ENCODE measurements at places on chromosomes 11 and 22.
A peak's percentile ranks its signal among the peaks of the same experiment; 100 is the strongest.

- no peak for DNase-seq
Observed at GRCh38 chr22:38191055-38191454, 9.4 kb upstream of the PLA2G6 start.

DNA sequence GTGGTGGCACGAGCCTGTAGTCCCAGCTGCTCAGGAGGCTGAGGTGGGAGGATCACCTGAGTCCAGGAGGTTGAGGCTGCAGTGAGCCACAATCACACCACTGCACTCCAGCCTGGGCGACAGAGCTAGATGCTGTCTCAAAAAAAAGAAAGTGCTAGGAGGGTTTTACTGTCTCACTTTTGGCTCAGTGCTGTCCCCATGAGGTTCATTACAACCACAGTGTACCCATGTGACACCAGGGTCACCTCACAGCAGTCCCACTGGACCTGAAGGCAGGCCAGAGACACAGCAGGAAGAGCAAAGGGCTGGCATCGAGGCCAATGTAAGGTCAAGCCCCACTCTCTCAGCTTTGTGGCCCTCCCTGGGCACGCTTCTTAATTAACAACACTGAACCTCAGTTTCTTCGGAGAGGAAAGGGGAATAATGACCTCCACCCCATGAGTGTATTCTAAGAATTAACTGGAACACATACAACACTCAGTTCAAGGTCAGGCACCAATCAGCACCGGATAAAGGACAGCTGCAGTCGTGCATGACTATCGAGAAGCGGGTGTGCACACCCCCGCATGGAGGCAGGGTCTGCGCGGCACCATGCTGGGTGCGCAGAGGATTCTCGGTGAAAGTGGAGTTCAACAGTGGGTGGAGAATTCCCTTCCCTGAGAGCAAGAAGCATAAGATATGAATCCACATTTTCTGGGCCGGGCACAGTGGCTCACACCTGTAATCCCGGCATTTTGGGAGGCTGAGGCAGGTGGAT lies 30.9 kb upstream of the BAIAP2L2 start:
- DNase-seq, result no peak

DNA sequence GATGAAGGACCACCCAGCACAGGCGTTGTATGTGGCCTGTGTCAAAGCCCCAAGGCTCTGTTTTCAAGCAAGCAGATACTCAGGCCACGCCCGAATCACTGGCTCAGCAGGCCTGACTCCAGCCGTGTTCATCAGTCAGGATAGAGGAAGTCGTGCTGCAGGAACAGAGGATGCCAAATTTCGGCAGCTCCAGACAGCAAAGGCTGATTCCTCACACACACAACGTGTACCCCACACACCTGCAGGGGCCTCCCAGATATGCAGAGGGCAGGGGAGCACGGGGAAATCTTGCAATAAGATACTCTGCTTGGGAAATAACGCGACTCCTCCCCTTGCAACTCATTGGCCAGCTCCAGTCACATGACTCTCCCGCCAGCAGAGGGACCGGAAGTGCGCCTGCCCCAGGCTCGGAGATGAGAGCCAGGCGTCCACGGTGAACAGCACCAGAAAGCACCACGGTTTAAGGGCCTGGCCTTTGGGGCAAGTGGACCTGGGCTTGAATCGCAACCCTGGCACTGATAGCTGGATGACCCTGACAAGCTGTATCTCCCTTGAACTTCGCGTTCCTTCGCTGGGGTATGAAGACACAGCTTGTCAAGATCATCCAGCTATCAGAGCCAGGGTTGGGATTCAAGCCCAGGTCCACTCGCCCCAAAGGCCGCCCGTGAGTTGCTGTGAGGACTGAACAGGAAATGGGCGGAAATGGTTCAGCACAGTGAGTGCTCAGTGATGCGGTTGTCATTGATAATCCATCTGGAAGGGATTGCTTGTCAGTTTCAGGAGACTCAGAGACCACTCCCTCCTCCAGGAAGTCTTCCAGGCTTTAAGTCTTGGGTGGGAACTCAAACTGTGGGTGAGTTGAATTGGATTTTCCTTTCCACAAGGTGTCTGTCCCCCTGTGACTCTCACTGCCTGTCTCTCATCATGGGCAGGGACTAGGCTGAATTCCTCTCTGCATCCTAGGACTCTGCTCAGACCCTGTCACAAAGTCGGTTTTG lies 88.5 kb downstream of the MYEOV start:
- DNase-seq, result no peak

DNA sequence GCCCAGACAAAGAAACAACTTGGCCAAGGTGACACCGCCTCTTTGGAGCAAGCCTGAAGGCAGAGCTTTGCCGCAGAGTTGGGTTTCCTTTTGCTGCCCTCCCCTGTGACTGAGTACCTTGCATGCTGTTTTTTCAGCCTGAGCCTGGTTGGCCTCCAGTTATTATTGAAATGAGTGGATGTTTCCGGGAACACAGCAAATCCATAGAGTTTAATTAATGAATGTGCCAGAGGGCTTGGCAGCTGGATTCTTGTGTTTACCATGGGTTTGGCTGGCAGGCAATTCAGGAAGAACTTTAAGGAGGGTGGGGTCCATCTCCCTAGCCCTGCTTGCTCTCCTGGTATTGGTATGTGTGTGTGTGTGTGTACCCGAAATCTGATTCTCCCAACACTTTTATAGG lies 65.6 kb upstream of the CRYBB3 start:
- DNase-seq, result no peak

- DNase-seq, result peak; percentile 47
Observed at GRCh38 chr22:40487663-40488249, 117.4 kb downstream of the SGSM3 start.

GRCh38 chr22:45911601-45912271 lies 65.2 kb downstream of the WNT7B start:
- no peak for DNase-seq

DNA sequence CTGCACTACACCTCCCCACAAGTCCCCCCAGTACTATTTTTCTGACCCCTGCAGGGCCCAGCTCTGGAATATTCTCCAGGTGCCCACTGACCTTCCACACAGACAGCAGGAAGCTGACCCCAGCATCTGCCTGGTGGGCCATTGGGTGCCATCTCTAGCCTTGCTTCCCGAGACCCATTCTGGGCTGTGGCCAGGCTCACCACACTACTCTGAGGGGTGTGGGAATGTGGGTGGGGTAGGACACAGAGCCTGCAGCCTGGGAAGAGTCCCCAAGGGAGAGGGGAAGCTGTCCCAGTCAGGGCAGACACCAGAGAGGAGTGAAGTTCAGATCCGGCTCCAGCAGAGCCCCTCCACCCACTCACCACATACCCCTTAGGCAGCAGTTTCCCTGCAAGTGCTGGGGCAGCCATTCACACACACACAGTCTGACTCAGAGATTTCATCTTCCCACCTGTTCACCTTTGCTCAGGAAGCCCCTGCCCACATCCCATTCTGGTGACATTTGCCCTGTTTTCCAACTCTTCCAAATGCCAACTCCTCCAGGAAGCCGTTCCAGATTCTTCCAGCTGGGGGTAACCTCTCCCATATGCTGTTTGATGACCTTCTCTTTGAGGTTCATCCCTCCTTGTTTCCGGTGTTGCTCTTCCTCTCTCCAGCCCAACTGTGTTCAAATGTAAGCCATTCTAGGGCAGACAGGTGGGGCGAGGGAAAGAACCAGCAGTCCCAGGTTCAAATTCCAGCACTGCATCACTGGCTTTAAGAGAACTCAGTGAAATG lies 1.9 kb downstream of the SLCO2B1 start:
- no peak for DNase-seq

DNA sequence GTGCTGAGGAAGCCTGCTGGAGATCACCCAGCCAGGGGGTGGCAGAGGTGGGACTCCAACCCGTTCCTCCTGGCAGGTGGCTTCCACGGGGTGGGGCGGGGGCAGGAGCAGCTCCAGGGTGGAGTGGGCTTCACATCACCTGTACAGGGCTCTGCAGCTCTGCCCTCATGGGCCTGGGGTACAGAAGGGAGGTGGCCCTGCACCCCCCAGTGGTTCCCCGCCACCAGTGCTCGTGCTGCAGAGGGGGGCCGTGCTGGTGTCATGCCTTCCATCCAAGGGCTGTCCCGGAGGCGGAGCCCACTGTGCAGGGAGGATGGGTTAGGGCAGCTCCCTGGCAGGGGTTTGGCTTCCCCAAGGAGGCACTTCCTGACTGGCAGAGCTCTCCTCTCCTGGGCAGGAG lies 76.4 kb upstream of the SHISAL1 start:
- DNase-seq, result no peak

GRCh38 chr11:9861860-9862725 lies 198.2 kb downstream of the SWAP70 start:
- peak; percentile 71 for DNase-seq

GRCh38 chr11:132943357-132943705 lies 589.0 kb downstream of the OPCML start:
- DNase-seq, result no peak

GRCh38 chr11:111465400-111465799 lies 46.8 kb downstream of the BTG4 start:
- DNase-seq, result peak; percentile 48

DNA sequence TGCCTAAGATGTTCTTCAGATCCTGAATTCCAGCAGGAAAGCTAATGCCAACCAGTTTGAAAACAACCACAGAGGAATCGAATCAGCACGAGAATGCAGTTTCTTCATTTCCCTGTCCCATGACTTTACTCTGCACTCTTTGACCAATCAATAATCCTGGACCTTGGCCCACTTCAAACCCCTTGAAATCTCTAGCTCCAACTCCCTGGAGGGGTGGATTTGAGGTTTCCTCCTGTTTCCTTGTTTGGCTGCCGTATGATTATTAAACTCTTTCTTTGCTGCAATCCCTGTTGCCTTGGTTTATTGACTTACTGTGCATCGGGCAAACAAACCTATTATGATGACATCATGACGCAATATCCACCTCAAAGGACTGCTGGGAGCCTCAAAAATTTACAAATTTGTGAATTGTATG lies 109.3 kb downstream of the FBXO7 start:
- no peak for DNase-seq

GRCh38 chr11:20066783-20067156 lies 93.5 kb downstream of the DBX1 start:
- DNase-seq, result no peak

- DNase-seq, result no peak
Observed at GRCh38 chr11:94775567-94776327, 7.6 kb downstream of the AMOTL1 start.

DNA sequence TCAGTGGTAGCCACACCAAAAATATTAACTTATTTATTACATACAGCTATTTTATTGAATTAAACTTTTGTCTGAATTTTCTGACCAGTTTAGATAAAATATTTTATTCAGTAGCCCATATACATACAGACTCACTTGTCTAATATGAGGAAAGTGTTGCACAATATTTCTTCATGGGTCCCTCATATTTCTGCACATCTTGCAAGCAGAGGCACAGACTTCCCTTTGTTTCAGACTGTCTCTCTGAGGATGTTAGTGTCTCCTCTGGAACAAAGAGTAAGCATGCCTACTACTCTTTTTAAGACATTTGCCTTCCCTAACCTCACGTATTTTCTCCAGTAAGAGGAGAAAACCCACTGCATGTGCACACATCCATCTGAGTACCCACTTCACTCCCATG lies 81.2 kb downstream of the OR5AK2 start:
- DNase-seq, result no peak

- DNase-seq, result no peak
Observed at GRCh38 chr11:93857413-93858120, 7.1 kb upstream of the VSTM5 start.

GRCh38 chr11:2805388-2806056 lies 80.1 kb downstream of the CDKN1C start:
- no peak for DNase-seq
